ENCODE measurements at places on chromosomes 6 and 20.

GRCh38 chr6:22101163-22101562 is 195.7 kb downstream of the PRL start:
- ATAC-seq = no peak

DNA sequence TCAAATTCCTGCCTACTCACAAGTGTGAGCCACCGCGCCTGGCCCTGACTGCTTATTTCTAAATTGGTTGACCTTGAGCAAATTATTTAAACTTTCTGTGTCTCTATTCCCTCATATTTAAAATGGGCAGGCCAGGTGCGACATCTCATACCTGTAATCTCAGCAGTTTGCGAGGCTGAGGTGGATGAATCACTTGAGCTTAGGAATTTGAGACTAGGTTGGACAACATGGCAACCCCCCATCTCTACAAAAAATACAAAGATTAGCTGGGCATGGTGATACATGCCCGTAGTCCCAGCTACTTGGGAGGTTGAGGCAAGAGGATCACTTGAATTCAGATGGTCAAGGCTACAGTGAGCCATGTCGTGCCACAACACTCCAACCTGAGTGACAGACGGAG is 26.5 kb downstream of the DCBLD1 start:
- ATAC-seq = no peak

GRCh38 chr6:143542888-143543287 is 31.4 kb upstream of the FUCA2 start:
- ATAC-seq = peak; percentile 71

DNA sequence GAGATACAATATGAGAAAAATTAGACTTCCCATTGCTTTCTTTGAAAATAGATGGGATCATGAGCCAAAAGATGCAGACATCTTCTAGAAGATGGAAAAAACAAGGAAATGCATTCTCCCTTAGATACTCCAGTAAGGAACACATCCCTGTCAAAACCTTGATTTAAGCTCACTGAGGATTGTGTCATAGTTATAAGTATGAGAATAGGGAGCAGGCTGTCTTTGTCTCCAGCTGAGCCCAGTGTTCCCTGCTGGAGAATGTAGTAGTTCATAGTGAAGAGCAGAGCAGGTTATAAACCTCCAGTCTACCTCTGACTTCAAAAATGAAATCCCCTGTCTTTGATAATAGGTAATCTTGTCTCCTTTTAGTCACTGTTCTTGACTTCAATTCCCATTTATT is 589.9 kb downstream of the PHF3 start:
- no peak for ATAC-seq

- no peak for ATAC-seq
Observed at GRCh38 chr20:50470264-50470858, 39.8 kb upstream of the PTPN1 start.

DNA sequence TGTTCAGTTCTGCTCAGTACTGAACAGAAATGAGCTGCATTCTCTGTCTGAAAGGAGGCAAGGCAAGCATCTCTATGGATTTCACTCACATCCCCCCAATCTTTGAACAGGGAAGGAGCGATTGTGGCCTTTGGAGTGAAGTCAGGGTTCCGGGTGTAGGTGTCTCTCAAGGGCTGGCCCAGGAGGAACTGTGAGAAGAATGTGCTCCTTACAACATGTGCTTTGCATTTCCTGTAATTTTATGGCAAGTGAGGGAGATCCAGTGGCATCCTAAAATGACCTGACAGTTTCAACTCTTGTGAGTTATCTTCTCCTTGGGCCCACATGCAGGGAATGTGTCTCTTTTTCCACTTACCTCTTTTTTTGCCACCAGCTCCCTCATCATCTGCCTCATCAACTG is 63.0 kb upstream of the RIN2 start:
- ATAC-seq = no peak

- no peak for ATAC-seq
Observed at GRCh38 chr20:7723284-7723683, 217.0 kb downstream of the HAO1 start.

Data from activated CD4-positive, CD25-positive, alpha-beta regulatory T cell treated with anti-CD3 and anti-CD28 coated beads, Interleukin-2, amount 50 U/mL, for 24 hours (primary cell).